ENCODE measurements at places on chromosomes 11 and 22. TPM values are rescaled to one million over a fixed set of nuclear protein-coding genes. Genes with fewer than 3 reads are reported as not detected.
A peak's percentile ranks its signal among the peaks of the same experiment; 100 is the strongest.

GRCh38 chr22:47457021-47457420 lies 694.6 kb downstream of the TBC1D22A start:
- DNase-seq = no peak

The SYT8 gene
- not detected for total RNA-seq

DNA sequence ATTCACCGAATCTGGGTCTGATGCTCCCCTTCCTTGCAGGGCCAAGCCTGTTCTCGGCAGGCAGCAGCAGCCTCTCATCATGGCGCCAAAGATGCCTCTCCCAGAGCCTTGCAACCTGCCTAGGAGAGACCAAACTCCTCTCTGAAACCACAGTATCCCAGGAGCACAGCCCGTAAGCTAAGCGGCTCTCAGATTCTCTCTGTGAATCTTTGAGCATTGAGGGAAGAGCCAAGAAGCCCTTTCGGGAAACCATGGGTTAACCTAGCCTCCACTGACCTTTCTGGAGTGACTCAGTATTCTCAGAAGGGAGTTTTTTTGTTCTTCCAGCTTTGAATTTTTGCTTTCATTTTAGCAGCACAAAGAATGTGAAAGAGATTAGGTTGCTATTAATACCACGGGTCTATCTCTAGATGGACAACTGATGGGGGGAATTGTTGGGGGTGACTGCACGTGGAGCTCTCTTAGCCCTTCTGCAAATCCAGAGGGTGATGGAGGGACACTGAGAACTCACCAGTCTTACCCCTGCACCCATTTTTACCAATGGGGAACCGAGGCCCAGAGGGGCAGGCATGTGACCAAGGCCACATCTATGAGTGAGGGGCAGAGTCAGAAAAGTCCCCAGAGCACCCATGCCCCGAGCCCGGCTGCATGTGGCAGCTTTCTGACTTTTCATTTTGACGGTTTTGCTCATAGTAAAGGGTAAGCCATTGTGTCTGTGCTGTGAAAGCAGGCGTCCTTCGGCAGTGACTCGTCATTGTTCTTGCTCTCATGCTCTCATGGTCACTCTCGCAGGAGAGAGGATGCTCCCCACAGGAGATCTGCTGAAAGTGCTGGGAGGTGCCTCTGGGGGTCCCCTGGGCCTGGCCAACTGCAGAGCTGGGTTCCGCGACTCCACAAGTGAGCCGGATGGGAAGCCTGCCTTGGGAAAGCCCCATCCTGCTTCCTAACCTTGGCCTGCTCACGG lies 36.0 kb downstream of the IRAG1 start:
- DNase-seq = peak; percentile 45

DNA sequence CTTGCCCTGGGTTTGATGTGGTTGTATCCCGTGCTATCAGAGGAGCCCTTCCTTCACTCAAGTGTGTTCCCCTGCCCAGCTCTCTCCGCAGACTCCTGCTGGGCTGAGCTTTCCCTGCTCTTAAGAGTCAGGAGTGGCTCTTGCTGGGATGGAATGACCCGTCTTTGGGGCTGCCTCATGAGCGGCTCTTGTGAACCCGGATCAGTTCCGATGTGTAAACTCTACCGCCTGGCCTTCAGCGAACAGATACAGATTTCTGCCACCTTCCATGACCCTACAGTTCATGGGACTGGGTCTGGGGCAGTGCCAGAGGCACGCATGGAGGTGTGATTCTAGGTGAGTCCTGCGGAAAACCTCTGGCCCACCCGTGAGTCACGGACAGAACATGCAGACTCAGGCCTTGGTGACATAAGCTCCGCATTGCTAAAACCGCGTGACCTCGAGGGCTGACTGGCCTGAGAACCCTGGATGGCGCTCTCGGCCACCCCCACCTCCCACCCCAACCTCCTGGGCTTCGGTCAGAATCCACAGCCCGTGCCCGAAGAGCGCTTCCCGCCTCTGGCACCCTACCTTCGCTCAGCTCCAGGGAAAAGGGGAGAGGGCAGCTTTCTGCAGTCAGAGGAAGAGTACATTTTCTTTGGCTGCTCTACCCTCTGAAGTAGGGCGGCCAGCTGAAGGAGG lies 1.3 kb upstream of the ZBTB16 start:
- DNase-seq = no peak

DNA sequence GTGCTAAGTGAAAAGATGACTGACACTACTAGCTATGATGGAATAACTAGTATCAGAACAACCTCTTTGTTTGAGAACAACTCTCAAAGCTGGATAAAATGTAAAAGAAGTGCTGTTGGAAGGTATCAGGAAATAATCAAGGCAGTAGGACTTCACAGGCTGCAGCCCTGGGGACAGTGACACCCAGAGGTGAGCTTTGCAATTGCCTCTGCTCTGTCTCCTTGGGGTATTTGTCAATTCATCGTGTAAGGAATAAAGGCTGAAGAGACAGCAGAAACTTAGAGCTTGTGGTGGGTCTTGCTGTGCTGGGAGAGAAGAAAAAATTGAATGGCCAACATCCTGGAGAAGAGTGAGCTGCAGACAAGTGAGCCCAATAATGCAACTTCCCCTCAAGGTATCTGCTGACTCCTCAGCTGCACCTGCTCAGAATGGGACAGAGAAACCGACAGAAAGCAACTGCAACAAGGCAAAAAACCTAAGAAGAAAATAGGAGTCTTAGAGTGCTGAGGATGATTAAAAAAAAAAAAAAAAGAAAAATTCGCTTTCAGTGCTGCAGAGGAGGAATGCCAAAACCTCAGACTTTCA lies 141.1 kb downstream of the RCN1 start:
- DNase-seq = peak; percentile 27

Measured in Daoy (cell line).